ENCODE measurements at places on chromosomes 13 and 19.

DNA sequence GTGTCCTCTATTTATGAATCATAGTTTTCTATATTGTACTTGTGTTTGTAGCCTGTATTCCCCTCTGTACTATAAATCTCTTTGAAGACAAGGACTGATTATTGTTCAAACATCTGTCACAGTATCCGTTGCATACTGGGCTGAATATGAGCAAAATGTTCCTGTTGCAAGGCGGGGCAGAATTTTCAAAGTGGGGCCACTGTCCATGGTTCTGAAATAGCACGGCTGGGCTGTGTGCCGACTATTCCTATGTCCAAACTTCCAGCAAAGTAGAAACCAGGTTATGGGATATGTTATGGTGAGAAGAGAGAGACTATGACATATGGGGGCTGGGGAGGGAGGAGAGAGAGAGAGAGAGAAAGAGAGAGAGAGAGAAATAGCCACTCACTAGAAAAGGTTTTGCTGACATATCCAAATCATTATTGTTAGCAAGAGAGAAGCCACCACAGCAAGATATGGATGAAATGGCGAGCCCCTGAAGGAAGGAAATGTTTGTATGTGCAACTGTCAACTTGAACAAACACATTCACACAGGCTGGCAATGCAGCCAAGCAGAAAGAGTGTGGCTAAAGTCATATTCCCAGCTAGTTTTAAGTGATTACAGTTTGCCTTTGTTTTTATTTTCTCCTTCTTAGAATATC is 107.0 kb upstream of the GPR12 start:
- no peak for DNase-seq

DNA sequence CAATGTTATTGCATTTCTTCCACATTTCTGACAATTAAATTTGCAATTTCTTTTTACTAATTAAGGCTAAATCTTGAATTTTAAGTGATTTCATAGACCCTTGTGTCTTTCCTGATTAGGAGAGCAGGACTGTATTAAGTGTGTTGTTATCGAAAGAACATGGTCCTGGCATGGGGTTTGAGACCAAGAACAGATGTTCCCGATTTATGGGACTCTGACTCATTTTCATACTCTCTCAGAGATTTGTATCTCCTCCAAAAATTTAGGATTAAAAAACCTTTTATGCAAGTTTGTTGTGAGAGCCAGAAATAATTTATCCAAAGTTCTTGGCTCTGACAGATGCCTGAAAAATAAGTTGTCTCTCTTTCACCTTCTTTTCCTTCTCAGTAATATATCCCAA is 589.3 kb upstream of the ARGLU1 start:
- DNase-seq = no peak

- no peak for DNase-seq
These were observed 750 bp upstream of the AMH start for GRCh38 chr19:2248136-2249009.

DNA sequence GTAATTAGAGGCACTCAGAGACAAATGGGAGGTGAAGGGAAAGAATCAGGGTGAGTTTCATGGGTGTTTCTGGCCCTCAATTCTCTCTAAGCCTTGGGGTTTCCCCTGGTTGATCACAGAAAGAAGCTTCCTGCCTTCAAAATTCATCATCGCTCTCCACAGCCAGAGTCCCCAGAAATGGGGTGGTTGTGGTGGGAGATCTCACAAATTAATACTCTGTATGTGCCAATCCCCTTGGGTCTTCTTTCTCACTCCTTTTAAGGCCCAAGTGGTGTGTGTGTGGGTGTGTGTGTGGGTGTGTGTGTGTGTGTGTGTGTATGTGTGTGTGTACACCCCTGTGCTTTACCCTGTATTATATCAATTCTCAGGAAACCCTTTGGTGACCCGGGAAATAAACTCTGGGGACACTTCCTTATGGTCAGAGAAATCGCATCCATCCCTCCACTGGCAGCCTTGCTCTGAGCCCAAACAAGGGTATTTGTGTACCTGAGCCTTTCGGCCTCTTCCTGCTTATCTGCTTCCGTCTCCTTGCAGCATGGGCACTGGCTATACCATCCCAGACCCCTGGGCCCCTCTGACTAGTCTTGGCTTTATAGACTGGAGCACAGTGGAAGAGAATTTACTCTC is 2.8 kb upstream of the FCGBP start:
- DNase-seq = no peak

DNA sequence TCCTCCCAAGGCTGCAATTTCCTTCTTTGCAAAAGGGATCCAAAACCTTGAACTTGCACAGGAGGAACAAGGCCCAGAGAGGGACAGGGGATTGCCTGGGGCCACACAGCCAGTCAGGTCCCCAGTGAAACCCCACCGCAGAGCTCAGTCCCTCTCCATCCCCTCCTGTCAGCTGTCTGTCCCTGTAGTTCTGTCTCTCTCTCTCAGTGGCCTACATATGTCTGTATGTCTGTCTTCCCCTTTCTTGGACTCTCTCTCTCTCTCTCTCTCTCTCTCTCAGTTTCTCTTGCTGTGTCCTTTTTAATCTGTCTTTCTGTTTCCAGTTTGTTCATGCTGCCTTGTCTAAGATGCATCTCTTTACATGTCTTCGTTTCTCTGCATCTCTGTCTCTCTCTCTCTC is 11.5 kb downstream of the CEACAM19 start:
- DNase-seq = no peak
